Effector memory CD8-positive, alpha-beta T cell (primary cell): ENCODE measurements at places on chromosomes 11 and 22.

DNA sequence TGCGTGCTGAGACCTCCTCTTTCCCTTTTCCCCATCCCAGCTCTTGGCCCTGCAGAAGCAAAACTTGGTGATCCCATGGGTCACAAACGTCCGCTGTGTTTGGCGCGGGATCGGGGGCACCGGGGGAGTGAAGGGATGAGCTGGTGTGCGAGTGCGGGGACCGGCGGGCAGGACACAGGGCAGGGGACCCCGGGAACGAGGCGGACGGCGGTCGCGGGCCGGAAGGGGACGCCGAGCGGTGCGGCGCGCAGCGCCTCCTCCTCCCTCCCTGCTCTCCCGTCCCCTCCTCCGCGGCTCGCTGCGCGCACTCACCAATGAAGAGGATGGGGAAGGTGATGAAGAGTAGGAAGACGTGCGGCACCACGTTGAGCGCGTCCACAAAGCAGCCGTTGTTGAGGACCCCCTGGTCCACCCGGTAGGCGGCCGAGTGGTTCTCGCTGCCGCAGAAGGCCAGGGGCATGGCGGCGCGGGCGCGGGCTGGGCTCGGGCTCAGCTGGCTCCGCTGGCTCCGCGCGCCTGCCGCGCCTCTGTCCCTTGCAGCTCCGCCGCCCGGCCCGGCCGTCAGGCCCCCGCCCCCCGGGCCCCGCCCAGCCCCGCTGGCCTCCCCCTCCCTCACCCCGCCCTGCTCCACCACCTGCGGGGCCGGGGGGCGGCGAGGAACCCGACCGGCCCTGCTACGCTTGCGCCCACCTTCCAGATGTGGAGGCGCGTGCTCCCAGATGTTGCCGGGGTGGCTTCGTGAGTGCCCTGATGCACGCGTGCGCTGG is at the start of gene ABCC8:
Gene ABCC8 (minus strand): TSS at position 529 of the 767 bp plus-strand sequence. CDS start 69 bp downstream, at position 460.
- peaks cover 5% of the 10 kb centered on the region for H3K36me3 ChIP-seq
- no peak for DNase-seq
- H3K4me1 ChIP-seq = peaks cover 6% of the 10 kb centered on the region
- peaks cover 61% of the 10 kb centered on the region for H3K27me3 ChIP-seq
- peak within 1 kb of the TSS; percentile 27 for H3K27ac ChIP-seq

DNA sequence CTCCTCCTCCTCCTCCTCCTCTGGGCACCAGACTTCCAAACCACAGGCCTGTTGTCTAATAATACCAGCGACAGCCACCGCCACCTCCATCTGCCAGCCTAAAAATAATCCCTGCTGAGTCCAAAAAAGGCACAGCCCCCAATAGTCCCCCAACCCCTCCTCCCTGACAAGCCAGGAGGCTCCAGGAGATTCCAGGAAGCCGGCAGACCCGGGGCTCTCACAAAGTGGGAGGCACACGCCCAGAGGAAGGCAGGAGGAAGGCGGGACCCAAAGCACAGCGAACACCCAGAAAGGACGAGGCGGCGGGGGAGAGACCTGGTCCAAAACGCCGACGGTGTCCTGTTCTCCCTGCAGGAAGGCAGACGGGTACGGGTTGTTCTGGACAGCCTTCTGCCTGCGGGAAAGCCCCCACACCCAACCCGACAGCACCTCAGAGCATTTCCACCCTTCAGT is 5.9 kb downstream of the IGSF9B start:
- peaks cover 14% of the 10 kb centered on the region for H3K36me3 ChIP-seq
- H3K27ac ChIP-seq = no peak overlapping the region
- H3K4me1 ChIP-seq = peaks cover 39% of the 10 kb centered on the region
- no peak for DNase-seq

- no peak for DNase-seq
- no peaks in the 10 kb centered on the region for H3K36me3 ChIP-seq
- H3K4me3 ChIP-seq = no peak overlapping the region
- H3K27ac ChIP-seq = no peak overlapping the region
- peaks cover 6% of the 10 kb centered on the region for H3K27me3 ChIP-seq
- H3K4me1 ChIP-seq = no peaks in the 10 kb centered on the region
Observed at GRCh38 chr11:74689666-74690065, 41.6 kb downstream of the CHRDL2 start.

GRCh38 chr22:24190159-24190540 is 8.9 kb downstream of the SUSD2 start:
- no peaks in the 10 kb centered on the region for H3K36me3 ChIP-seq
- H3K27me3 ChIP-seq = peaks cover 5% of the 10 kb centered on the region
- no peak overlapping the region for H3K27ac ChIP-seq
- DNase-seq = no peak

DNA sequence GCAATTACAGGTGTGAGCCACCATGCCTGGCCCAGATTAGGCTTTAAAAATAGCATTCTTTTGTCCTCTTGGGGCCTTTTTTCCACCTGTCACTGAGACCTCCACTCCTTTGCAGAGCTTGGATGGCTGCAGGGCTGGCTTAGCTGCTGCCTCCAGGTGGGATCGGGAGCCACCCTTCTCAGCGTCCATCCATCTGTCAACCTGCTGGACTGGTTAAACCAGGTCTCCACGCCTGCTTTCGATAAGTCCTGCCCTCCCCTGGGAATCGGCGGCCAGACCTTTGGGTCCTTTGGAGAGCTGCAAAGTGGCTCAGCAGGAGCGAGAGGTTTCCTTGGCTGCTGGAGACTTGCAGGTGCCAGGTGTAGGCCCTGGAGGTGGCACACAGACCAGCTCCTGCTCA is 23.4 kb upstream of the GRAMD4 start:
- peaks cover 12% of the 10 kb centered on the region for H3K4me1 ChIP-seq
- no peak for DNase-seq
- no peaks in the 10 kb centered on the region for H3K36me3 ChIP-seq
- no peak overlapping the region for H3K27ac ChIP-seq
- no peaks in the 10 kb centered on the region for H3K27me3 ChIP-seq

DNA sequence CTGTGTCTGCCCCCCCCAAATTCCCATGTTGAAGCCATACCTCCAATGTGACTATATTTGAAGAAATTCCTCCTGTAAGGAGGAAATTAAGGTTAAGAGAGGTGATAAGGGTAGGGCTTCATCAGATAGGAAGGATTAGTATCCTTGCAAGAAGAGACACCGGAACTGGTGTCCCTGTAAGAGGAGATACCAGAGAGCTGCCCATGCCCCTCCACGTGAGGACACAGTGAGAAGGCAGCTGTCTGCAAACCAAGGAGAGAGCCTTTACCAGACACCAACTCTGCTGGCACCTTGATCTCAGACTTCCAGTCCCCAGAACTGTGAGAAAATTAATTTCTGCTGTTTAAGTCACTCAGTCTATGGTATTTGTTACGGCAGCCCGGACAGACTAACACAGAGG is 109.3 kb downstream of the ARFGAP2 start:
- no peak for DNase-seq
- H3K4me3 ChIP-seq = no peak overlapping the region
- no peak overlapping the region for H3K27ac ChIP-seq

DNA sequence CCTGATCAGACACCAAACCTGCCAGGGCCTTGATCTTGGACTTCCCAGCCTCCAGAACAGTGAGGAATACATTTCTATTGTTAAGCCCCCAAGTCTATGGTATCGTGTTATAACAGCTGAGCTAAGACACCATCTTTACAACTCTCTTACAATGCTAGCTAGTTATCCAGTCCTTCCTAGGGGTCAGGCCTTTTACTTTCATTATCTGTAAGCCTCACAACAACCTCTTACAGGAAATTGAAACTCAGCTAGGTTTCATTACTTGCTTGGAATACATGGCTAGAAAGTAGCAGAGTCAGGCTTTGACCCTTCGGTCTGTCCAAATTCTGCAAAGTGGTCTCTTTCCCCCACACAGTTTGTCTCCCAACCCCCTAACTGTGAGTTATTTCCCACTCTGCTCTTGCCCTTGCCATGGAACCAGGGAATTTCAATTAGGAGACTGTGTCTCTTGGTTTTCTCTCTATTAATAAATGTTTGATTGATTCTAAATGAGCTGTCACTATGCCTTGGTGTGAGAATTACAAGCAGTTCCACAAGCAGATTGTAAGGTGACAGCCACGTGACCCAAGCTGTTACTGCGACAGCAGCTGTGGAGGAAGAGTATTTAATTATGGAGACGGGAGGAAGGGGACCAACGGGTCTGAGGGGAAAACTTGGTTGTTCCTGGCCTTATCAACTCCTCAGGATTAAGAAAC is 38.4 kb upstream of the CLMP start:
- no peak for DNase-seq
- H3K27ac ChIP-seq = peak overlapping the region; percentile 91
- no peaks in the 10 kb centered on the region for H3K27me3 ChIP-seq

DNA sequence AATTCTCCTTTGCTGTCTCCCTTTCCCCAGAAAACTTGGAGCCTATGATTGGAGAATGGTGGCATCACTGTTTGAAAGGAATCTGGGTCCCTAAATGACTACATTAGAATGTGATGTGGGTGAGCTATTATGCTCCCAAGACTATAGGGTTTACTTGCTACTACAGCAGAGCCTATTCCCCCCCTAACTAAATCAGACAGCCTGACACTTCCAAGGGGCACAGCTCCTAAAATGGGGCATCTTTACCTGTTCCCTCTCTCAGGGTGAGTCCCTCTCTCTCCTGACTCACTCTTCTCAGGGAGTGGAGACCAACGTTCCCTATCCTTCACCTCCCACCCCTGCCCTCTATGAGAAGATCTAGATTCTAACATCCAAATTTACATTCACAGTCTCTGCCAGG is 775 bp upstream of the ISX start:
- no peaks in the 10 kb centered on the region for H3K4me1 ChIP-seq
- no peaks in the 10 kb centered on the region for H3K36me3 ChIP-seq
- peaks cover 8% of the 10 kb centered on the region for H3K27me3 ChIP-seq
- no peak for DNase-seq

DNA sequence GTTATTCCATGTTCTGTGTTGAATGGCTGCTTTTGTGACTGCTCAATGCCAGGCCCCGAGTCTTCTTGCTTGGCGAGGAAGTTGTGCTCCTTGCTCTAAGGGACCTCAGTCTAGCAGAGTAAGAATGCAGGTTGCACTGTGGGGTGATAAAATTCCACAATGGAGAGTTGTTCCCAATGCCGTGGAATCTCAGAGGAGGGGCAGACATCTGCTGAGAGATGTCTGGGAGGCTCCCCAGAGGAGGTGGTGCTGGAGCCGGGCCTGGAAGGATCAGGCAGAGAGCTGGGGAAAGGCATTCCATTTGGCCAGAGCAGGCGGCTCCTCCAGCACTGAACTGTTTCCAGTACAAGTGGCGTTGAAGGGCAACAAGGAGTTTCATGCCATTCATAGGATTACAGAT is 55.2 kb downstream of the ST3GAL4 start:
- no peak overlapping the region for H3K4me3 ChIP-seq
- H3K36me3 ChIP-seq = no peaks in the 10 kb centered on the region
- peaks cover under 1% of the 10 kb centered on the region for H3K4me1 ChIP-seq
- no peak for DNase-seq
- no peaks in the 10 kb centered on the region for H3K27me3 ChIP-seq
- H3K27ac ChIP-seq = no peak overlapping the region

DNA sequence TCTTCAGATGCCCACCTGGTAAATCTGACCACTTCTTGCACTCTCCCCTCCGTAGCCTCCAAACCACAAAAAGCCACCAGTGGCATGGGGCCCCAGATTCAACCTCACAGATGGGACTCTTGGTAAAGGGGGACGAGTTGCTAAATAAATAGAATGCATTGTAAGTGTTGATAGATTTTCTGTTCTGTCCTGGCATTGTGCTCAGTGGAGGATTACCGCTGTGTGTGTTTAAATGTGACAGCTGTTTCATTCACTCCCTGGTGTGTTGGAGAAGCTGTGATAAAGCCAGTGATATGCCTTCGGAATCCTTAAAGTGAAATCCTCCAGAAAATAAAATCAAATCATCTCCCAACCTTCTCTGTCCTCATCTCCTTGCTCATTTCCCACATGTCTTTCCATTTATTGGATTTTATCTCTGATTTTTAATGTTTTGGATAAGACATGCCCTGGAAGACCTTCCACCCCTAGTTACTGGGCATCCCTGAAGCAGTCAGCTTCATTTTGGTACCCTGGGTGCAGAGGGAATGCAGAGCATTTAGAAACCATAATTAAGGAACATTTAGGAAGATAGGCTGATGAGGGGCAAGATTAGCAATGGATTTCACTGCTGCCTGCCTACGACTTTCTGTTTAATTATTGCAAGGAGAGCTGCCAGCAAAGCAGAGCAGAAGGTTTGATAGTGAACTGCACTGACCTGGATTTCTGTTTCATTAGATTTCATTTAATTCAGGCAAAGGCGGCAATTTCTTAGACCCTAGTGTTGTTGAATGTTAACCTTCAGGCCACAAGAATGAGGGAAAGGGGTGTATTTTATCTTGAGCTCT is 460.9 kb upstream of the KIRREL3 start:
- no peak overlapping the region for H3K4me3 ChIP-seq
- no peak overlapping the region for H3K27ac ChIP-seq
- no peak for DNase-seq
- H3K36me3 ChIP-seq = no peaks in the 10 kb centered on the region
- H3K27me3 ChIP-seq = no peaks in the 10 kb centered on the region

GRCh38 chr11:74269161-74269811 is 42.2 kb downstream of the P4HA3 start:
- no peak overlapping the region for H3K27ac ChIP-seq
- peaks cover 33% of the 10 kb centered on the region for H3K27me3 ChIP-seq
- H3K36me3 ChIP-seq = no peaks in the 10 kb centered on the region

GRCh38 chr11:75371949-75372876 is 20.8 kb upstream of the ARRB1 start:
- DNase-seq = no peak
- no peaks in the 10 kb centered on the region for H3K36me3 ChIP-seq
- H3K27ac ChIP-seq = no peak overlapping the region
- no peak overlapping the region for H3K4me3 ChIP-seq

GRCh38 chr11:65919573-65920371 is 546 bp downstream of the DRAP1 start:
- peaks cover 52% of the 10 kb centered on the region for H3K36me3 ChIP-seq
- H3K4me3 ChIP-seq = peak overlapping the region; percentile 91
- no peaks in the 10 kb centered on the region for H3K27me3 ChIP-seq
- peak overlapping the region; percentile 90 for H3K27ac ChIP-seq

- H3K27ac ChIP-seq = no peak overlapping the region
- no peak overlapping the region for H3K4me3 ChIP-seq
- H3K36me3 ChIP-seq = no peaks in the 10 kb centered on the region
Observed at GRCh38 chr11:92820860-92821259, 148.6 kb upstream of the MTNR1B start.
